NCI-H2107 (cell line): ENCODE measurements at places on chromosomes 16 and 17.

DNA sequence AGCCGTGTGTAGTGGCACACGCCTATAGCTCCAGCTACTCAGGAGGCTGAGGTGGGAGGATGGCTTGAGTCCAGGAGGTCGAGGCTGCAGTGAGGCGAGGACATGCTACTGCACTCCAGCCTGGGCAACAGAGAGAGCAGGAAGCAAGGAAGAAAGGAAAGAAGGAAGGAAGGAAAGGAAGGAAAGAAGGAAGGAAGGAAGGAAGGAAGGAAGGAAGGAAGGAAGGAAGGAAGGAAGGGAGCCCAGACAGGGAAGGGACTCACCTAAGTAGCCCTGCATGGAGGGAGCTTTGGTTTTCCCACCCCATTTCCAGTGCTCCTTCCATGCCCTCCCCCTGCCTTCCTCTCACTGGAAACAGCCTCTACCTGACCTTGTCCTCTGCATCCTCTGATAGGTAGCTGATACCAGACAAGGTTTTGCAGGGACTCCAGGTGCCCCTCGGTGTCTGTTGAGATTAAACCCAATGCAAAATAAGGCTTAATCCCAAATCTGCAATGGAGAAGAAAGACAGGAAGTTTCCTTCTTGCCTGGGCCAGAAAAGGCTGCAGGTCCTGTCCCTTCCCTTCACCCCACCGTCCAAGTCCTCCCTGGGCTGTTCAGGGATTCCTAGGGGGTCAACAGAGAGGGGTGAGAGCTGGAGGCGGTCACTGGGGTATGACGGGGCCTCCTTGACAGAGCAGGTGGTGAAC is 21.5 kb upstream of the CA4 start:
- DNase-seq: no peak

GRCh38 chr17:33550261-33550660 is 257.2 kb upstream of the ASIC2 start:
- no peak for DNase-seq

GRCh38 chr17:41190328-41190727 is 641 bp downstream of the KRTAP9-1 start:
- no peak for DNase-seq

GRCh38 chr16:56451753-56452689 is 667 bp downstream of the OGFOD1 start:
- peak; percentile 6 for DNase-seq

DNA sequence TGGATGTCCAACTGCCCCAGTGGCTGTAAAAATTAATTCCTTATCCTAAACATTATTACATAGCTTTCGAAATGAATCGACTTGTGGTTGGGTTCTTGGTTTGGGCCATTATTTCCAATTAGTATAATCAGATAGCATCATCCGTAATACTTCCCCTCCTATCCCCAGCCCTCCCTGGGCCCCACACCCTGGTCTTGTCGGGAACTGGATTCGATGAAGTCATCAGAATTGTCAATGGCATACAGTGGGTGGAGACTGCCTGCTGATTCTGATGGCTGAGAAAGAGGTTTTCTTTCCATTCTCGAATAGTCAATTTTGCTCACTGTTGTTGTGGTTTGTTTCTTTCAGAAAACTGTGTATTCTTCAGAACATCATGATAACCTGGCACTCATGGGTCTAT is 395.1 kb downstream of the SEC14L1 start:
- no peak for DNase-seq

DNA sequence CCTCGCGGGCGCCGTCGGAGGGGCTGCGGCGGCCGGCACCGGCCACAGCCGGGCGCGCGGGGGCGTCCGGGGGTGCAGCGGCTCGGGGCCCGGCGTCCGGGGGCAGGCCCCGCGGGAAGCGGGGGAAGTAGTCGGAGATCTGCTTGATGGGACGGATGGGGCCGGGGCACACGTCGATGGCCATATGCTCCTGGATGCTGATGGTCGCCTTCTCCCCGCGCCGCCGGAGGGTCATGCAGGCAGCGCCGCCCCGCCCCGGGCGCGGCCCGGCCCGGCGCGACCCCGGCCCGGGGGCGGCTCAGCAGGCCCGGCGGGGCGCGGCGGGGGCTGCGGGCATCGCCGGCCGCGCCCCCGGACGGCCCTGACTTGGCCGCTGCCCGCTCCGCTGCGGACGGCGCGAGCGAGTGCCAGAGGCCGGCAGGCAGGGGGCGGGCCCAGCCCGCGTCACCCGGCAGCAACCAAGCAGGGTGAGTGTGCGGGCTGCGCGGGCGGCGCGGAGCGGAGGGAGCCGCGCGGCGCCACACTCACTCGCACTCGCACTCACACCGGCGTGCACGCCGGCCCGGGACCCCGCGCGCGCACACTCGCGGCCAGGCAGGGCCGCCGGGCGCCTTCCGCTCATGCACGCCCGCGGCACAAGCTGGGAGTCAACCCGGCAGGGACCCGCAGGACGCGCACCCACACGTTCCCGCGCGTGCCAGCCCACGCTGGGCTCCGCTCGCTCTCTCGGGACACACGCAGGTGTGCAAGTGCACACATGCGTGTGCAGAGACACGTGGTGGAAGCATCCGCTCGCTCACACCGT is at the start of gene DOC2B:
DOC2B (minus strand) TSS at position 406 of the 805 bp plus-strand sequence; CDS start at position 235, 171 bp downstream.
- DNase-seq: no peak

GRCh38 chr17:32330147-32330546 is 11.8 kb downstream of the C17orf75 start:
- no peak for DNase-seq

DNA sequence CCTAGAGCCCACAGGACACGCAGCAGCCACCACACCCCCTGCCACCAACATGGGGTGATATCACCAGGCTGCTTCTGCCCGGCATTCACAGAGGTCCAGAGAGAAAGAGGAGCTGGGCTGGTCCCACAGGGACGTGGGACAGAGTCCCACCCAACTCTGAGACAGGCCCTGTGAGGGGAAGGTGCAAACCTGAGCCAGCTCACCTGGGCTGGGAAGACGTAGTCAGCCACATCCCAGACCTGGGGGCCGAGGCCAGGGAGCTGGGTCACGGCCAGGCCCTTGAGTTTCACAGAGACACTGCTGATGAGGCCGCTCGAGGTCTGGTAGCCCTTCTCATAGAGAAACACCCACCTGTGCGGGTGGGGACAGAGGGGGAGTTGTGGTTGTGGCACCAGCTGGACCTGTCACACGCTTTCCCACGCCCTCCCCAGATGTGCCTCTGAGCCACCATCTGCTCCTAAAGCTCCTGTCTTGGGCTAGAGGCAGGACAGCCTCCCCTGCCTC is 11.2 kb downstream of the P2RX1 start:
- DNase-seq: no peak

DNA sequence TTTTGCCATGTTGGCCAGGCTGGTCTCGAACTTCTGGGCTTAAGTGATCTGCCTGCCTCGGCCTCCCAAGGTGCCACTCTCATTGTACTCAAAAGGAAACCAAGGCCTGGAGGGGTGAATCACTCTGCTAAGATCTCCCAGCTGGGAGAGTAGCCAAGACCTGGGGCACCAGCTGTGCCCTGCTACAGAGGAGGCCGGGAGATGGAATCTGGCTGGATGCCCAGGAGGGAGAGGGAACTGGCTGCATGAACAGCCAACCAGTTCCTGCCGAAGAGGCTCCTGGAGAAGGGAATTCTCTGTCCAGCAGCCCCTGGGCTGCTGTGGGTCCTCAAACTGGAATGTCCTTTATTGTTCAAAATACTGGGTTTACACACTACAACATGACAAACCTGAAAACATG is 238.7 kb upstream of the CIBAR2 start:
- peak; percentile 90 for DNase-seq

GRCh38 chr16:11140466-11140865 is 115.5 kb downstream of the SOCS1 start:
- no peak for DNase-seq

DNA sequence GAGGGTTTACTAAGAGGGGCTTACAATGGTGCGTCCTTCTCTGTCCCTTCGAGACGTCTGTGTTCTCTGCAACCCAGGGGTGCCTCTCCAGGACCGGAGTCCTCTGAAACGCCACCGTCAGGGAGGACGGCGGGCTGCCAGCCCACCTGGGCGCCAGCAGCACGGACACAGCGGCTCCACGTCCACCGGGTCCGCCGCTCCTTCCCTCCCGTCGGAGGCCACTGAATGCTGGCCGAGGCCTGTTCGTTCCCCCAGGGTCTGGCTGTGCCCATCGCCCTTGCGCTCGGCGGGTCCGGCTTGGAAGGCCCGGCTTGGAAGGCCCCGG is 403 bp downstream of the TEPSIN start:
- no peak for DNase-seq

GRCh38 chr16:78703936-78704335 is 604.5 kb downstream of the WWOX start:
- DNase-seq: no peak

- DNase-seq: no peak
Measured at GRCh38 chr16:16940351-16940750, 530.4 kb downstream of the XYLT1 start.

GRCh38 chr17:6110592-6110991 is 40.4 kb downstream of the WSCD1 start:
- DNase-seq: no peak

DNA sequence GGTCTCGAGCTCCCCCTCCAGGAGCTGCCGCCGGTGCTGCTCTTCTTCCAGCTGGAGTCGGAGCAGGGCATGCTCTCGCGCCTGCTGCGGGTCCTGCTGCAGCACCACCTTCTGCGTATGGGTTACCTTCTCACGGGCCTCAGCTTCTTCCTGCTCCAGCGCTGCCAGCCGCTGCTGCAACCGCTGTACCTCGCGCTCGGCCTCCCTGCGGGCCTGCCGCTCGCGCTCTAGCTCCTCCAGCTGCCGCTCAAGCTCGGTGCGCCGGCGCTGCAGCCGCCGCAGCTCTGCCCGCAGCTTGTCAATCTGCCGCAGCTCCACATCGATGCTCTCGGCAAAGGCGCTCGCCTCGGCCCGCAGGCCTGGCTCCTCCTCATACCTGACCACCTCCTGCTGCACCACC is 36.9 kb downstream of the UBN1 start:
- no peak for DNase-seq

DNA sequence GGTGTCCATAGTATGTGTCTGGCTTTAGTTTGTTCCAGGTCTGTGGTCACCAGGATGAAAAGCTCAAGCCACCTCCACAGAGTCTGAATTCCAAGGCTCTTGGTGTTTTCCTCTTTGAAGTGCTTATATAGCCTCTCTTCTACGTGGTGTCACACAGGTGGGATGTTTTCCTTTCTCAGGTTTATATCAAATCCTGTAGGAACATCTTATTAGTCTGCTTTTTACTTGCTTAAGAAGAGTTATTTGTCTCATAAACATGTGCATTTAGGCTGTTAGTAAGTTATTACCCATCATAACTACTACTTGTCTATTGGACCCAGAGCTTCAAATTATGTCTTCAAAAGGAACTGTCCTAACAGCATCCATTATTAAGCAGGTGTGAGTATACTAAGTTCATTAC is at the start of gene KRT39:
KRT39 (minus strand) TSS at position 101 of the 400 bp plus-strand sequence; CDS start at position 9, 92 bp downstream.
- no peak for DNase-seq

DNA sequence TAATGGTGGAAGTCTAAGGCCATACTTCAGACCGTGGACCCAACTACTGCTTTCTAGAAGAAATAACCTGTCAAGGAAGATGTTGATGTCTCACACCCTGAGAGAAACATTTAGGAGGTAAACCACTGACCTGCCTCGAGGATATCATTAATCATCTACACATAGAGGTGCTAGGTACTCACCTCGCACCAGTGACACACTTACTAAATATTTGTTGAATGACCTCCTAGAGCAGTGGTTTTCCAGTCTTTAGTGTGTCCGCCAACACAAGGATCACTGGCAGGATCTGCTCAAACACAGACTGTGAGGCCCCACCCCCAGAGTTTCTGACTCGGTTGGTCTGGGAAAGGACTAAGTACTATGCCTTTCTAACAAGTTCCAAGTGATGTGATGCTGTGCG is 197.4 kb upstream of the CACNG5 start:
- no peak for DNase-seq

DNA sequence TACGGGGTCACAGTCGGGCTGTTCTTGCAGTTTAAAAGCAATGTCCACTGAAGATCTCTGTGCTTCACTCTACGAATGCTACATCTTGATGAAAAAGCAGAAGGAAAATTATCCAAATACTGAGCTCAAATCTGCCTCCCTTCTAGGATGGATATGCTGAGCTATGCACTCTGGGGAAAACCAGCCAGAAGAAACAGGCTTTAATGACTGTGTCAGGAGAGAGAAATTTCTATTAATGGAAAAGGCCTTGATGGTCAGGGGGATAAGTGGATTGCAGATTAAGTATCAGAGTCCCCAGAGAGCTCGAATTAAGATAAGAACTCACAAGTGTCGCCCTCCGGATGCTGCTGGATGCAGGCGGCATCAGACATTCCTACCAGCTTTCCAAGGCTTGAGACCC is 39.6 kb upstream of the RCVRN start:
- DNase-seq: no peak

DNA sequence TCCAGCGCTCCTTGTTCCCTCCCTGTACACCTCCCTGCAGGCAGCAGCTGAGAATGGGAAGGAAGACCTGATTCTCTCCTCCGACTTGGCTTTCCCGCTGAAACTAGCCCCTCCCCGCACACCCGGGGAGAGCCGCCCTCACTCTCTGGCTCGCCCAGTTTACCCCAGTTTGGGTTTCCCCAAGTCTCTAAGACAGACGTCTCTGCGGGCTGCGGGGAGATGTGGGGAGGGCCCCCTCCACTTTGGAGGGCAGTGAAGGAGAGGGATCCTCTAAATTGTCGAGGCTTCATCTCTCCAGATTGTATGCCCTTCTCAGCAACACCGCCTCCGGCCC is 797 bp downstream of the GRB7 start:
- DNase-seq: no peak

GRCh38 chr17:42809250-42809649 is 10.6 kb downstream of the CNTD1 start:
- no peak for DNase-seq

DNA sequence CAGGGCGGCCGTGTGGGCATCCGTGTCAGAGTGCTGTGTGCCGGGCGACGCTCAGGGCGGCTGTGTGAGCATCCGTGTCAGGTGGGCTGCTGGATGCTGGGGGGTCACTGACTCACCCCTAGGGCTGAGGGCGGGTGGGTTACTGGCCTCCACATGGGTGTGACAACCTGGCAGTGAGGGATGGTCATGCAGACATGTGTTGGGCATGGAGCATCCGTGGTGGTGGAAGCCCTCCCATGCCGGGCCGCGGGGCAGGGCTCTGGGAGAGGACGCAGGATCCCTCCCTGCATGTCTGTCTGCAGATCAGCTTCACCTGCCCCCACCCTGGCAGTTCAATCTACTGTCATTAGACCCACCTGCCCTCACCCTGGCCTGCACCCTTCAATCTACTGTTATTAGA is 56.3 kb downstream of the METRNL start:
- DNase-seq: no peak

- no peak for DNase-seq
Measured at GRCh38 chr17:19642373-19642893, 6.1 kb upstream of the ALDH3A2 start.

GRCh38 chr16:87466975-87467501 is 25.8 kb downstream of the ZCCHC14 start:
- DNase-seq: no peak

DNA sequence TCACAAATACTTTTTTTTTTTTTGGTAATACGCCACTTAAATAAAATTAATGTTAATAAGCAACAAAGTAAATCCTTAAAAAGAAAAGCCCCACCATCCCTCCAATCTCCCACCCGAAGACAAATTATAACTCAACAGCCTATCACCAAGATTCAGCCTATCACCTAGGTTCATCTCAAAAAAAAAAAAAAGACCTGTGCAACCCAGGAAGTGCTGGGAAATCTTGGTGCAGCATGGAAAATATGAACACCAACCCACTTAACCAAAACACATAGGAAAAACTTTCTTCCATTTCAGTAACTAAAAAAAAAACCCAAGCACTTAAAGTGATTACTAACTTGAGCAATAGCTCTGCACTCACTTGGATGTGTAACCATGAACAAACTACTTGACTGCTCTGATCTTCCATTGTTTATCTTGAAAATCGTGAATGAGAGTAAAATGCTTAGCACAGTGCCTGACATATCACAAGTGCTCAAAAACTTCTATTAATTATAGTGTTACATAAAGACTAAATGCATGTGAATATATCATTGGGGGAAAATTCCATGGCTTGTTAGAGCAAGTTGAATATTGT is 90.4 kb downstream of the STH start:
- no peak for DNase-seq
